Regular cardiac myocyte (primary cell): ENCODE measurements at places on chromosomes 4 and X. TPM values are rescaled to one million over a fixed set of nuclear protein-coding genes. Genes with fewer than 3 reads are reported as not detected.

The CC2D2A gene
- total RNA-seq, result 13.4 and 17.8 TPM in 2 replicates

The CNGA1 gene
- total RNA-seq, result 0.38 and 0.56 TPM in 2 replicates

The MTNR1A gene
- total RNA-seq, result not detected in 2 replicates

The PDGFC gene
- 53.3 and 67.9 TPM in 2 replicates for total RNA-seq

The TGIF2LX gene
- total RNA-seq, result not detected in 2 replicates

The CT45A3 gene
- not detected in 2 replicates for total RNA-seq

The SRPK3 gene
- 0.58 and 0.85 TPM in 2 replicates for total RNA-seq
